ENCODE measurements at places on chromosomes 5 and 9. TPM values are rescaled to one million over a fixed set of nuclear protein-coding genes. Genes with fewer than 3 reads are reported as not detected.

GRCh38 chr9:77582961-77583576, 65.1 kb downstream of the GNA14 start:
- no peak for DNase-seq

The CATSPER3 gene
- total RNA-seq: 0.85 TPM

- no peak for DNase-seq
Measured at GRCh38 chr9:130987738-130988399, 21.1 kb upstream of the LAMC3 start.

GRCh38 chr5:2135833-2136232, 253.1 kb upstream of the IRX4 start:
- DNase-seq: no peak

The SPATA31D4 gene
- total RNA-seq: not detected

GRCh38 chr9:134436379-134436762, 110.1 kb downstream of the RXRA start:
- DNase-seq: no peak

DNA sequence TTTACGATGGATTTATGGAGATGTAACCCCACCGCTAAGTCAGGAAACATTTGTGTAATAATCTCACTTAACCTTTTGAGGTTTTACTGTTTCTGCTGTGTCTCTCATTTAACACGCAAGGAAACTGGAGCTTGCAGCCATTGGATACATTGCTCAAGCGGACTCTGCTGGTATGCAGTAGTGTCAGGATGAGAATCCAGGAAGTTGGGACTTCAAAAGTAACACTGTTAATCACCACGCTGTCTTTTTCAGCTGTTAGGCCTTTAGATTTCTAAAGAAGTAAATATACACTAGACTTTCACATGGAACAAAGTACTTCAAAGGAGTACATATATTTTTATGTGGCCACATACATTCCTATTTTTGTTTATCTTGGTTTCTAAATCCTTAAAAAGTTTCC, 114.7 kb downstream of the LPAR1 start:
- no peak for DNase-seq

The PPIC gene
- total RNA-seq: 40.1 TPM

- DNase-seq: no peak
Measured at GRCh38 chr9:111253742-111254437, 76.1 kb downstream of the OR2K2 start.

The PTGES gene
- 9.8 TPM for total RNA-seq

The TMOD1 gene
- 6.0 TPM for total RNA-seq

DNA sequence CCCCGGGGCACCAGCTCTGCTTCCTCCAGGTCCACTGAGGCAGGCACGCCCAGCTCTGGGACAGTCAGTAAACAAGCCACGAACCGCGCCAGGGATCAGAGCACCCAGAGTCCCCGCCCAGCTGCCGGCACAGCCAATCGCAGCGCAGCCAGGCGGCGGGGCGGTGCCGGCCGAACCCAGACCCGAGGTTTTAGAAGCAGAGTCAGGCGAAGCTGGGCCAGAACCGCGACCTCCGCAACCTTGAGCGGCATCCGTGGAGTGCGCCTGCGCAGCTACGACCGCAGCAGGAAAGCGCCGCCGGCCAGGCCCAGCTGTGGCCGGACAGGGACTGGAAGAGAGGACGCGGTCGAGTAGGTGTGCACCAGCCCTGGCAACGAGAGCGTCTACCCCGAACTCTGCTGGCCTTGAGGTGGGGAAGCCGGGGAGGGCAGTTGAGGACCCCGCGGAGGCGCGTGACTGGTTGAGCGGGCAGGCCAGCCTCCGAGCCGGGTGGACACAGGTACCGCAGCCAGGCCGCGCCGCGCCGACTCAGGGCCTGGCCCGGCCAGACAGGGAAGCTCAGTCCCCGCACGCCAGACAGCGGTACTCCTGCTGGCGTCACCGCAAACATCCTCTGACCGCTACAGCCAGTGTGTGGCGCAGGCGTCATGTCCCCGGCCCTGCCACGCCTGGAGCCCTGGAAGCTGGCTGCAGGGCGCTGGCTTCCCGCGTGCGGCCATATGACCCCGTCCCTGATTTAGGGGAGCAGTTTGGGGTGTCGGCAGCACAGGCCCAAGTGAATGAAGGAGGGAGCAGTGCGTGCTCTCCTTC, at the start of gene CTSL:
CTSL (plus strand) TSS at position 220 of the 810 bp plus-strand sequence. CDS start 1,485 bp downstream, outside the sequence.
- DNase-seq: peak; percentile 93

DNA sequence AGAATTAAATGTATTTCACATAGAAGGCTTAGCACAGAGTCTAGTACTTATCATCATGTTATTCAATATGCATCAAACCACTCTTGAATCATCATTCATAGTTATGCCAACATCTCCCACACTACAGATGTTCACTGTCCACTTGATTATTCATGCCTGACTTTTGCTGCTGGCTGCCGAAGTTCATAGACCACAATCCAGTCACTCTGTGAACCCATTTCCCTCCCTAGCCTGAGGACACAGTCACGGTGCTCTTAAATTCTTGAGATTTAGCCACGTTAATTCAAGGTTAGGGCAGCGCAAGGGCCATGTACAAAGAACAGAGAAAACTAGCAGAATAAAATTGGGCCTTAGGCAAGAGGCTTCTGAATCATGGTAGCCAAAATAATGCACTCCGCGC, 32.4 kb downstream of the ABCA1 start:
- no peak for DNase-seq

DNA sequence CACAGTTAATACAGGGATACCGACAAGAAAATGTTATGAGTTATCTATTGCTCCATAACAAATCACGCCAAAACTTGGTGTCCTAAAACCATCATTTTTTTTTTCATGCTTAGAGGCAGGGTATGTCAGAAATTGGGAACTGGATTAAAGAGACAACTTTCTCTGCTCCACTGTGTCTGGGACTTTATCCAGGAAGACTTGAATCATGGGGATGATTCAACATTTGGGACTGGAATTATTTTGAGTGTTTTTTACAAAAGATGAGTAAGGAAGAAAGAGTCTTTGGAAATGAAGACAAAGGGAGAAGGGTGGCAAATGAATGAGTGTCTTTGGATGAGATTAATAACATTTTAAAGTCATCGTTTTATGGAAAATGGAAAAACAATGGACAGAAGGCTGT, 1883.7 kb upstream of the C9orf72 start:
- DNase-seq: no peak

- DNase-seq: peak; percentile 48
Measured at GRCh38 chr5:78569441-78569840, 79.1 kb downstream of the LHFPL2 start.

The JAKMIP2 gene
- total RNA-seq: 4.4 TPM

The COL15A1 gene
- 58.4 TPM for total RNA-seq

DNA sequence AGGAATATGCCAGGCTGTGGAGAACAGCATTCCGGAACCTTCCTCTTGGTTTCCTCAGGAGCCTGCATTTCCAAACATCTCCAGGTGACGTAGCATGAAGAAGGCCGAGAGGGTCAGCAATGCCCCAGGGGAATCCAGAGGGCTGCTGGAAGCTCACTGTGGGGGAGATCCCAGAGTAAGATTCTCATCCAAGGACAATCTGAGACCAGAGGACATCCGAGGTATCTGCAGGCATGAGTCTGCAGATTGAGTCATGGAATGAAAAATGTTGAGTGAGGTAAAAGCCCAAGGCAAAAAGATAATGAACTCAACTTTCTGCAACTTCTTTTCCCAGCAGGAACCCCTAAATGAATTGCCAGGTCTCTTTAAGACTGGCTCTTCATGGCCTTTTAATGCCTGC, 73.5 kb downstream of the KIF4B start:
- DNase-seq: no peak

The FIBCD1 gene
- total RNA-seq: 2.5 TPM

The SEMA6A gene
- total RNA-seq: 24.8 TPM

The FYB1 gene
- total RNA-seq: 93.7 TPM

The SLC46A2 gene
- total RNA-seq: 13.0 TPM

DNA sequence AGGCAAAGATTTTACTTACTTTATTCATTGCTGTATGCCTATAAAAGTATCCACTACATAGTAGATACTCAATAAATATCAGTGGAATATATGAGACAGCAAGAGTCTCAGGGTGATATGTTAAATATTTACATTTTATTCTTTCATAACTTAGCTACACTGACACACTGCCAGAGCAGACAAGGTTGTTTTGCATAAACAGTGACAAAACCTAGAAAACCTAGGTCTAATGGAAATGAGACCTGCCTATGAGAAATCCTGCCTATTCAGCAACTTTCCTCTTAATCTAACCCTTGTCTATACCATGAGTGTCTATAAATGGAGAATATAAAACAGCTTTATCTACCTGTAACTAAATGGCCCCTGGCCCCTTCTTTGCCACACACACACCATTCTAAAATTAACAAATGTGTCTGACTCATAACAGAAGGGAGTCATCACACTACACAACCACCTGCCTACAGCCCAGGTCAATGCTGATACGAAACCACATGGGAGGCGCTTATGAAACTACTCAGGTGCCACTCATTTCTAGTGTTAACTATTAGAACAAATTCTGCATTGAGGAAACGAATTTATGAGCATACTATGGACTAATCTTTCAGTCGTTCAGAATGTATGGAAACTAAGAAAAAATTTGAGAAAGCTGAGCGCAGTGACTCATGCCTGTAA, 60.3 kb downstream of the UBAP2 start:
- no peak for DNase-seq

GRCh38 chr5:173743641-173744343, 127.3 kb upstream of the BOD1 start:
- no peak for DNase-seq

The PIP5K1B gene
- 31.0 TPM for total RNA-seq

- DNase-seq: no peak
Measured at GRCh38 chr9:12538842-12539579, 154.2 kb upstream of the TYRP1 start.

The MRRF gene
- 21.3 TPM for total RNA-seq

The CIZ1 gene
- total RNA-seq: 115 TPM

GRCh38 chr9:126663661-126664072, 49.9 kb downstream of the LMX1B start:
- DNase-seq: no peak

All from left lung (tissue), 14 donors.